ENCODE measurements at places on chromosomes 3 and 15.

DNA sequence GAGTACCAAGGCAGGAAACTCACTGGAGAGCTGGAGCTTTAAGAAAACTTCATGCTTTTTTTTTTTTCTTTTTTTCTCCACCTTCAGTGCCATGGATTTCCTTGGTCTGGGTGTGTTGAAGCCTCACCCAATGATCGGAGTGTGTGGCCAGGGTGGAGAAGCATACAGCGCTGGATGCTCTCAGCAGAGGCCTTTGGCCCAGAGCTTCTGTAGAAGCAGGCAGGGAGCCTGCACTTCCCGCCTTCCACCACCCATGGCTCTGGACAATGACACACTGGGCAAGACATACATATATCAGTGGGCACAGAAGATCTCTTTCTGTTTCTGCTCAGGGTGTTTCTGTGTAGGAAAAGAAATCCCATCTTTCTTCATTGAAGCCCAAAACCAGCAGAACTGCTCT is 55.8 kb upstream of the ACAD9 start:
- H3K4me3 ChIP-seq = no peak overlapping the region
- H3K4me1 ChIP-seq = peaks cover 5% of the 10 kb centered on the region
- peaks cover 24% of the 10 kb centered on the region for H3K36me3 ChIP-seq
- no peaks in the 10 kb centered on the region for H3K27me3 ChIP-seq
- H3K27ac ChIP-seq = peak overlapping the region; percentile 90

- H3K36me3 ChIP-seq = peaks cover 2% of the 10 kb centered on the region
- H3K4me3 ChIP-seq = no peak overlapping the region
- no peak overlapping the region for H3K27ac ChIP-seq
- DNase-seq = no peak
- H3K4me1 ChIP-seq = peaks cover 6% of the 10 kb centered on the region
- H3K27me3 ChIP-seq = peaks cover 21% of the 10 kb centered on the region
These were observed 132.9 kb upstream of the LPP start for GRCh38 chr3:188021041-188021440.

DNA sequence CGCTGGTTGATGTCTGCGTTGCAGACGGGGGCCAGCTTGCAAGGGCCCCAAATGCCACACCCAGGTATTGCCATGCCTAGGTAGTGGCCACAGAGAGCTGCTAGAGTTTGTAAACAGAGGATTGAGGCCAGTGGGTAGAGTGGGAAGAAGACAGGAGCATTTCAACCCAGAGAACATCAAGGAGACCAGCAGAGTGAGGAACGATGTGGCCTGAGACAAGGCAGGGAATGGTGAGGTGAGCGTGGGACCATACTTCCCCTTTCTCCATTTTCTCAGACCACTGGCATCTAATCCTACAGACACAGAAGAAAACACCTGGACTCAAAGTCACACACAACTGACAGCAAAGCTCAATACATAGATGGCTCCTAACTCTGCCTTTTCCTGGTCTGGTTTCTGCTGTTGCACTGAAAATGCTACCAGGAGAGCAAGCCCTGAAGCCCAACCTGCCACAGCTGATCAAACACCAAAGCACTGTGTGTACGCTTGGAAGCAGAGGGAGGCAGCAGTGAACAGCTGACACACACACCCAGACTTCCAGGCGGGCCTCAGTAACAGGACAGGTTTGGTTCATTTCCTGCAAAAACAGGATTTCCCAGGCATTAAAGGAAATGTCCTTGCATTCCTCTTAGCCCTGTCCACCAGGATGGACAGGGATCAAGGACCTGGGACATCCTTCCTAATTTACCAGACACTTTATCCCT is 1.6 kb downstream of the FAM174B start:
- peaks cover 43% of the 10 kb centered on the region for H3K27me3 ChIP-seq
- peaks cover 9% of the 10 kb centered on the region for H3K4me1 ChIP-seq
- DNase-seq = no peak
- H3K4me3 ChIP-seq = no peak overlapping the region
- H3K27ac ChIP-seq = no peak overlapping the region

DNA sequence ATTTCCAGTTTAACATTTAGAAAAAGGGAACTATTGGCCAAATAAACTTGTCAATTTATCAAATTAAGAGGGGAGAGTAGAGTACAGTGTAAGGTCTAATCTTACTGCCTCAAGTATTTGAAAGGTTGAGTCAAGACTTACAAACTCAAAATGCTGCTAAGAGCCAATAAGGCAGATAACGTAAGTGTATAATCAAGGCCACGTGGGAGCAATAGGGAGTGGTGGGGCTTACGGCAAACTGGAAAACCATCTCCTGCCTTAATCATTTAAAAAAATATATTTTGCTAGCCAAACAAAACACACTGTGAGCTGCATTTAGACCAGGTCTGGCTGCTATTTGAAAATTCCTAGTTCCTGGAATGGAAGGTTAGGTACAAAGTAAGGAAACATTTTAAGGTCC is 107.3 kb upstream of the FRMD4B start:
- H3K27ac ChIP-seq = no peak overlapping the region
- no peaks in the 10 kb centered on the region for H3K27me3 ChIP-seq
- no peak overlapping the region for H3K4me3 ChIP-seq
- H3K4me1 ChIP-seq = no peaks in the 10 kb centered on the region

DNA sequence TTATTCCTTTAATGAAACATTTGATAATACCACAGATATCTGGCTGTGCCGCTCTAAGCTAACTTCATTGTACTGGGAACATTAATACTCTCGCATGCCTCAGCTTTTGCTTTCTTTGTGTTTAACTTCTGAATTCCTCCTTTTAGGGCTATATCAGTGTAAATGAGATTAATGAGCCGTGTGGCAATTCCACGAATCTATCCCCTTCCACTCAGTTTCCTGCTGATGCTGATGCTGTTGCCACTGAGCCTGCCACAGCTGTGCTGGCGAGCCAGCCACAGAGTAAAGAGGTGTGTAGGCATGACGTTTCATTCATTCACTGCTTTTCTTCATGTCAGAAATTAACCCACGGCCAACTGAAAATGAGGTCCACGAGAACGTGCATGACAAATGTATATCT is 30.0 kb upstream of the ABHD10 start:
- no peaks in the 10 kb centered on the region for H3K36me3 ChIP-seq
- H3K27ac ChIP-seq = no peak overlapping the region
- H3K4me3 ChIP-seq = no peak overlapping the region
- no peaks in the 10 kb centered on the region for H3K4me1 ChIP-seq
- DNase-seq = no peak

DNA sequence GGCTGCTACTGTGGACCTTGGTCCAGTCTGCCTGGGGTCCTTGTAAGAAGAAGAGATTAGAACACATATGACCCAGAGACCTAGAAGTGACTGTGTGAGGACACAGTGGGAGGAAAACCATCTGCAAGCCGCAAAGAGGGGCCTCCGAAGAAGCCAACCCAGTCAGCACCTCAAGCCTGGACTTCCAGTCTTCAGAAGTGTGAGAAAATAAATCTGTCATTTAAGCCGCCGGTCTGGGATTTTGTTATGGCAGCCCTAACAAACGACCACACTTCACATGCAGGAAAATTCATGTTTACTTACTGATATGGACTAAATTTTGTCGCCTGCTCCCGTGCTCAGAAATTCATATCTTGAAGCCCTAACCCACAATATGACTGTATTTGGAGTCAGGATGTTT is 44.4 kb upstream of the TMC3 start:
- H3K36me3 ChIP-seq = no peaks in the 10 kb centered on the region
- no peak overlapping the region for H3K27ac ChIP-seq
- peaks cover 5% of the 10 kb centered on the region for H3K4me1 ChIP-seq
- no peak for DNase-seq
- no peak overlapping the region for H3K4me3 ChIP-seq
- H3K27me3 ChIP-seq = peaks cover 13% of the 10 kb centered on the region

DNA sequence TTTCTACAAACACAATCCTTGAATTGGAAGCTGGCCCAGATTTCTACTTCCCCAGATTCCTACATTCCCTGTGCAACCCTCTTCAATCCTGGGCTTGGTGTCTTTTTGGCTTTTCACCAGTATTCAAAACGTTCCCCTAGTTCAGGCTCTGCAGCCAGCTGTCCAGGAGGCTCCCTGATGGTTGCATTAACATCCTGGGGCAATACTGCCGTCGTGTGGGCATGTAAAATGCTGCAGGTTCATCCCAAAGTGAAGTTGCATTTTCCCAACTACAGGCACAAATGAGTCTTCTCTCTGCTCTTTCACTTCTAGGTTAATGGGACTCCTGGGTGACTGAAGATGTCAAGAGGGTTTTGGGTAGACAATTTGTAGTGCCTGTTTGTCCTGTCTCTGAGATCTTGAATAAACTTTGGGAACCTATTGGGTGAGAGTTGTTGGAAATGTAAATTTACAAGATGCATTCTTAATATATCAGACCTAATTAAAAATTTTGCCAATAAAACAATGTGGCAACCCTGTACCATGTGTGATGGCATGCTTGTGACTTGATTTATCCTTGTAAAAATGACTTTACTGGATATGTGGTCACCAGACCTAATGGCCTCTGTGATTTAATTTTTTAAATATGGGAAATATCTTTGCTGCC is 28.6 kb downstream of the SOX14 start:
- no peaks in the 10 kb centered on the region for H3K36me3 ChIP-seq
- no peaks in the 10 kb centered on the region for H3K4me1 ChIP-seq
- DNase-seq = no peak
- H3K27ac ChIP-seq = no peak overlapping the region
- peaks cover 5% of the 10 kb centered on the region for H3K27me3 ChIP-seq
- H3K4me3 ChIP-seq = no peak overlapping the region

DNA sequence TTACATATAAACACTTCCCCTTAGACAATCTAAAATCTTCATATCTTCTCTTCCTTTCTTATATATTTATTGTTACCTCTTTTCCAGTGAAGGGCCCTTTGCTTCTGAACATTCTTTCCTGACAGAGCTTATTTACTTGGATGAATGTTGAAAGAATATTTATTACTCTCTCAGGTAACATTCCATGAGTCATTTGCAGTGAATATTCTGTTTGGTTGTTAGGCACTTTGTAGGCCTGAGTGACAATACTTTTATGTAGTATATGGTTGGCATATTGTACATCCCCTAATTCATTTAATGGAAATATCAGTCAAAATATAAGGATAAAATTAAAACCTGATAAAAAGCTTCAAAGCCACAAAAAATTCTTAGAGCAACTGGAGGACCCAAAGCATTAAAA is 260.9 kb upstream of the KCNMB2 start:
- no peak overlapping the region for H3K4me3 ChIP-seq
- no peak for DNase-seq
- H3K27me3 ChIP-seq = no peaks in the 10 kb centered on the region
- H3K27ac ChIP-seq = no peak overlapping the region
- H3K36me3 ChIP-seq = peaks cover 6% of the 10 kb centered on the region
- H3K4me1 ChIP-seq = no peaks in the 10 kb centered on the region

- DNase-seq = no peak
- H3K4me3 ChIP-seq = no peak overlapping the region
- no peaks in the 10 kb centered on the region for H3K4me1 ChIP-seq
- no peaks in the 10 kb centered on the region for H3K36me3 ChIP-seq
- H3K27ac ChIP-seq = no peak overlapping the region
These were observed 26.8 kb upstream of the FAM107A start for GRCh38 chr3:58604031-58604430.

GRCh38 chr3:9198899-9199335 is 50.5 kb downstream of the SRGAP3 start:
- peaks cover 15% of the 10 kb centered on the region for H3K27me3 ChIP-seq
- H3K4me1 ChIP-seq = no peaks in the 10 kb centered on the region
- no peaks in the 10 kb centered on the region for H3K36me3 ChIP-seq

DNA sequence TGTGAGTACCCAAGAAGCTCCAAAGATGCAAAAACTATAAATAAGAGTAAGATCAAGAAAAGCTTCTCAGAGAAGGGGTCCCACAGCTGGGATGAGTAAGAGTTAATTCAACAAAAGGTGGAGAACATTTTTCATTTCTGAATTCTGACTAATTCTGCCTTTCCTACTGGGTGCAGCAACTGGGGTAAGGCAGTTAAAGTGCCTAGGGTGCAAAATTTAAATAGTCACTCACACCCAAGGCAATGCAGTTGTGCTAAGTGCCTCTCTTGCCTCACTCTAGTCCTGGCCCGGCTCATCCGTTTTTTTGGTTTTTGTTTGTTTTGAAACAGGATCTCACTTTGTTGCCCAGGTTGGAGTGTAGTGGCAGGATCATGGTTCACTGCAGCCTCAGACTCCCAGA is 240.2 kb downstream of the TP63 start:
- no peak overlapping the region for H3K27ac ChIP-seq
- no peaks in the 10 kb centered on the region for H3K27me3 ChIP-seq
- H3K4me3 ChIP-seq = no peak overlapping the region

DNA sequence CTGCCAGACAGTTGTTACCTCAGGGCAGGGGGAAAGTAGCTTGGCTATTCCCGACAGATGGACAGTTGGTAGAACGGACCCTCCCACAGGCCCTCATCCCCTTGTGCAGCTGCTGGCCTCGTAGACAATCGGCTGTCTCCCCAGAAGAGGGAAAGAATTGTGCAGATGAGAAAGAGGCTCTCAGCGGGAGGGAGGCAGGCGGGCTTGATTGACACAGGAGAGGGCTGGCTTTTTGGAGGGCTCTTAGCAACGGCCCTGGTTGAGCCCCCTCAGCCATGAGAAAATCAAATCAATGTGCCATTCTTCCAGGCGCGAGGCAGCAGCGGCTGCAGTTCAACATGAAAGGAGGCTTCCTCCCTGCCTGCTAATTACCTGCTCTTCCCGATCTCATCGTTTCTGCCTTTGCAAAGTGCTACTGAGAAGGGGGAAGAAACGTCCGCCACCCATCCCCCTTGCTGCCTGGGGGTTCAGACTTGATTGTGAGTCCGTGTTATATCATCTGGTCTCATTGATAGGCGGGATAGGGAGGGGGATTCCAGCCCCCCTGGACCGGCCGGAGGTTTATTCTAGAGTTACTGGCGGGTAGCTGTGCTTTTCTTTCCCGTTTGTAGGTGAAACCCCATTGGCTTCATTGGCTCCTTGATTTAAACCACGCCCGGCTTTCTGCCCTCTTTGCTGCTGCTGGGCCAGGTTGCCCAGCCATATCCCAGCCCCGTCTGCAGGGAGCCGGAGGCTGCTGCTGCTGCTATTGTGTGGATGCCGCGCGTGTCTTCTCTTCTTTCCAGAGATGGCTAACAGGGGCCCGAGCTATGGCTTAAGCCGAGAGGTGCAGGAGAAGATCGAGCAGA is at the start of gene TAGLN3:
TSS of gene TAGLN3 (plus strand) at position 287 of the 848 bp plus-strand sequence. CDS start at position 788, 501 bp downstream.
- DNase-seq = no peak
- peak within 1 kb of the TSS; percentile 60 for H3K27ac ChIP-seq
- H3K4me1 ChIP-seq = peaks cover 23% of the 10 kb centered on the region
- peaks cover 4% of the 10 kb centered on the region for H3K36me3 ChIP-seq
- peaks cover 10% of the 10 kb centered on the region for H3K27me3 ChIP-seq

DNA sequence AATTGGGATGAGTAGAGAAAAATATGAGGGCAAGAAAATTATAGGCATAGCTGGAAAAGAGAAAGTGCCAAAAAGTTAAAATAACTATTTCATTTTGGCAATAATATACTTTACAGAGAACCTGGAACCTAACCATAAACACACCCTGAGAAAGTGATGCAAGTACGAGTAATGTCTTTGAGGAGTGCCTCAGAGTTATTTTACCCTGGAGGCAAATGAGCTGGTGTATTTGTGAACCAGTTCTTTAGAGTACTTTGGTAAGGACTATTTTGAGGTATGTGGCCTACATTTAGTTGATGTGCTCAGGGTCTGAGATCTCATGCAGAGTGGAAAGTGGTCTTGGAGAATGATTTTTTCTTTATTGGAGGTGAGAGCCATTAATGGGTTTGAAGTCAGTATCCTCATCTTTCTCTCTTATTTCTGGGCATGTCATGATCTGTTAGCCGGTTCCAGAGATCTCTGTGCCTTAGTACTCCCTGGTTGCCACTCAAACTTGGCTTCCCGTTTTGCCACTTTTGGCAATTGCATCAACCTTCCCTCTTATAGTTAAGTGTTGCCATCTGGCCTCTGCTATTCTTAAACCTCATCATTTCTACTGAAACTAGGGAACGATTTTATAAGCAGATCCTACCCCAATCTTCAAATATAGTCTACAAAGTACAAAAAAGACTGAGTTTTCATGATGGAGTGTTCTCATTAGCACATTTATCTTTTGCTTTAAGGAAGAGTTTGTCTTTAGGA is 145.7 kb downstream of the EPHA6 start:
- H3K36me3 ChIP-seq = no peaks in the 10 kb centered on the region
- DNase-seq = no peak
- no peak overlapping the region for H3K27ac ChIP-seq
- no peaks in the 10 kb centered on the region for H3K4me1 ChIP-seq
